ENCODE measurements at places on chromosomes 3 and 15.
A peak's percentile ranks its signal among the peaks of the same experiment; 100 is the strongest.

GRCh38 chr3:14524920-14525660 is 15.1 kb downstream of the GRIP2 start:
- no peak for DNase-seq

- DNase-seq, result no peak
Measured at GRCh38 chr15:59160880-59161593, 45.6 kb upstream of the LDHAL6B start.

GRCh38 chr15:40274350-40275274 is 8.3 kb downstream of the ANKRD63 start:
- DNase-seq, result peak; percentile 76

- no peak for DNase-seq
Measured at GRCh38 chr3:195774917-195775316, 36.8 kb downstream of the MUC4 start.

DNA sequence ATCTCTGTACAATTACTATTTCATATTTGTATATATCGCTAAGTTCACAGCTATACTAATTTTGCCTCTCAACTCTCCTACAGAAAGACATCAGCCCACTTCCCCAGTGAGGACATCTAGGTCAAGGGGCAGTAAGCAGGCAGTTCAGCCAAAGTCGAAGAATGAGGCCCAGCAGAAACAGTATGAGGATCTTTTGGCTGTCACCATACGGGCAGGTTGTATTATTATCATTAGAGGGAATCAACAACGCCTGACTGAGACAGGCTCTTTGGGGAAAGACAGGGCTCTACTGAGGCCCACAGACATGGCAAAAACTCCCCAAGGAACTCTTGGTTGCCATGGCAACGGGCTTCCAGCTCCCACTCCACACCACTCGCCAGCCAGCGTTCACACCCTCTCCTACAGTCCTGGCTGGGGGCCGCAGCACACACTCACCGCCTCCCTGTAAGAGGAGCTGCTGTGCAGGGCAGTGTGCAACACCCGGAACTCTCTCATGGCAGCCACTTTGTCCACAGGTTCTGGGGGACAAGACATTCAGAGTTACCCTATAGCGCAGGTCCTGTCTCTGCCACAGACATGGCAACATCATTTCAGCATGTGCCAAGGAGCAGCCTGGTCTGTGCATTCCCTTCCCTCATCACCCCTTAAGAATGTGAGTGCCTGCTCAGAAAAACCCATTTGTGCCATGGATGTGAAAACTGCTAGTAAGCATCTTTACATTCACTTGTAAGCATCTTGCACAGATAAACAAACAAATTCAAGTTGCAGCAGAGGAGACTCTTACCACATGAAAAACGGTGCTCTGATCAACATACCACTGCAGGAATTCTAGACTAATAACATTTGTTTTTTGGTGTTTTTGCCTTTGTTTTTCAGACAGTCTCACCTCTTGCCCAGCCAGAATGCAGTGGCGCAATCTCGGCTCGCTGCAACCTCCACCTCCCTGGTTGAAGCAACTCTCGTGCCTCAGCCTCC is 8.8 kb downstream of the UBL7 start:
- no peak for DNase-seq

- no peak for DNase-seq
Measured at GRCh38 chr3:196624907-196625306, 14.6 kb upstream of the NRROS start.

DNA sequence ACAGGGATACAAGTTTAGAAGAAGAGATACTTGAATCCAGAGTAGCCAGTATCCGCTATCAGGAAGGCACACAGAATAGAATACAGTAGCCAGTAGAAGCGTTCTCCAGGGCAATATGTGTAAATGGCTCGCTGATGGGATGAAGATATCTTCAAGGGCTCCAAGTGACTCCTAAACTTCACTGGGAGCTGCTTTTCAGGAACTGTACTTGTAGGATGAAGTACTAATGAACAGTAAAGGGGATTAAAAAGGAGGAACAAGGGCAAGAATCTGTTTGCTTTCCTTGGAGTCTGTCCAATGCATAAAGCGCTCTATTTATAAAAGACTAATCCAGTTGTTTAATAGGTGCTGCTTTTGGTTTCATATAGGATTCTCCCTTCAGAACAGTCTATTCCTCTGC is 78.4 kb downstream of the THRB start:
- no peak for DNase-seq

- no peak for DNase-seq
Measured at GRCh38 chr15:76999996-77000395, 5.1 kb downstream of the PSTPIP1 start.

GRCh38 chr3:105174017-105174615 is 192.6 kb upstream of the ALCAM start:
- no peak for DNase-seq

Measured in GM18507 (cell line).